Ascending aorta (tissue), 2 donors: ENCODE measurements at places on chromosomes 1 and 21. TPM values are rescaled to one million over a fixed set of nuclear protein-coding genes. Genes with fewer than 3 reads are reported as not detected.

DNA sequence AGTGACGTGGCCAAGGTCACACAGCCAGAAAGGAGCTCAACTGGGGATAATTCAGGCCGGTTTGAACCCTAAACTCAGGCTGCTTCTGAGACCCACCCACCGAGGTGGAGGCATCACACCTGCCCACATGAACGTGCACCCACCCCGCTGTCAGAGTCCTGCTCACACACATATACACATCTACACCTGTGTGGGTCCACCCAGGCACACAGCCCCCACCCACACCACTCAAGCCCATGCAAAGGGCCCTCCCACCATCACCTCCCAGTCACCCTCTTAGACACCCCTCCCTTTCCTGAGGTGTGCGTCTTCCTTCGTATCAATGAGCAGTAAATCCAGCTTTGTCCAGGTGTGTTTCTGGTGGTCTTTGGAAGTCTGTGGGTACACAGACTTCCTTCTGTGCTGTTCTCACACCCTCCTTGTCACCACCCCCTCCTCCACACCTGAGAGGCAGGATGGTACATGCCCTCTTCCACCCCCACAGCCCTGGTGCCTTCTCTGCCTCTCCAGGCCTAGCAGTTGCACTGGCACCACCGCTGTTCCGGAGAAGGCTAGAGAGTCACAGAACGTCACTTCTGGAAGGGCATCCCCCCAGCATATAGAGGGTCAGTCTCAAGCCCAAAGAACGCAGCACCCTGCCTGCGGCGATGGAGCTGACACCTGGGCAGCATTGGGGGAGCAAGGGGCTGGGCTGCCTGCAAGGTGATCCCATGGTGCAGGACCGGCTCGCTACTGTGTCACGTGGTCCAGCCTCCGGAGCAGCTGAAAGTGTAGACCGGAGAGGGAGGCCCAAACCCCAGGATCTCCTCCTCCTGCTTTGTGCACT, 18.9 kb upstream of the FAM131C start:
- H3K4me1 ChIP-seq = no peaks in the 10 kb centered on the region
- no peaks in the 10 kb centered on the region for H3K27me3 ChIP-seq
- no peaks in the 10 kb centered on the region for H3K36me3 ChIP-seq
- no peak overlapping the region for H3K4me3 ChIP-seq
- no peak for DNase-seq

GRCh38 chr1:45945426-45945825, 142.0 kb downstream of the MAST2 start:
- H3K27ac ChIP-seq = peak overlapping the region; percentile 61
- no peak for DNase-seq
- H3K36me3 ChIP-seq = no peaks in the 10 kb centered on the region

DNA sequence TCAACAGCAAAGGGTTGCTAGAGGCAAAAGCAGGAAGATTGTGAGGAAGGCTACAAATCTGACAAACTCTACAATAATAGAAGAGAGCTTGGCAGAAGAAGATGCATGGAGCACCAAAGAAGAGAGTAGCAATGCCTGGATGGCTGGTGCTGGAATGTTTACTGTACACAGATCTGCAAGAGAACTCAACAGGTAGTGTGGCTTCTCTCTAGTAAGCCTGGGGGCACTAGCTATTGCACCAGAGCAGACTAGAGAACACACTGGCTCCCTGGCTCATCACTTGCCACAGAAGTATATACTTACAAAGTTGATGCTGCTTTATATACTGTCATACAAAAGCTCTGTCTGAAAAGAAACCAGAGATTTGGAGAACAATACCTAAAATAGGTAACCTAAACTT, 475.0 kb upstream of the NCAM2 start:
- DNase-seq = no peak
- H3K4me3 ChIP-seq = no peak overlapping the region
- H3K4me1 ChIP-seq = no peaks in the 10 kb centered on the region
- H3K36me3 ChIP-seq = no peaks in the 10 kb centered on the region
- no peak overlapping the region for H3K27ac ChIP-seq

GRCh38 chr1:91784191-91784590, 101.8 kb downstream of the TGFBR3 start:
- peak; percentile 13 for DNase-seq
- H3K27ac ChIP-seq = peak overlapping the region; percentile 77
- H3K4me1 ChIP-seq = no peaks in the 10 kb centered on the region

RCSD1 gene
- 36.8 TPM for total RNA-seq
